ENCODE measurements at places on chromosomes 11 and 22. TPM values are rescaled to one million over a fixed set of nuclear protein-coding genes. Genes with fewer than 3 reads are reported as not detected.

DNA sequence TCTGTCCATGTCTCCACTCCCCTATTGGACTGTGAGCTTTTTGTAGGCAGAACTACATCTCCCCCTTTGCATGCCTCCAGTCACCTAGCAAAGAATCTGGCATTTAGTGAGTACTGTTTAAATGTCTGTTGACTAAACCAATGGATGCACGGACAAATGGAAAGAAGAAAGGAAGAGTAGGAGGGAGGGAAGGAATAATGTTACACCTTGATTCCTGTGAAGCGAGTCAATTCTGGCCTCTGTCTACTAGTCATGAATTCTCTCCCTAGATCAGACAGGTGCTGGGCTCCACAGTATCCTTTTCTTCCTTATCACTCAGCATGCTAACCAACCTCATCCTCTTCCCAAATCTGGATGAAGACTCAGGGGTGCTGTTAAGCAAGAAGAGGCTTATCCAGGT, 33.6 kb downstream of the GALNT18 start:
- no peak for DNase-seq
- no peaks in the 10 kb centered on the region for H3K4me1 ChIP-seq
- H3K4me3 ChIP-seq: no peak overlapping the region
- no peak overlapping the region for H3K27ac ChIP-seq
- no peaks in the 10 kb centered on the region for H3K27me3 ChIP-seq

GRCh38 chr22:35802885-35803284, 85.2 kb downstream of the APOL5 start:
- no peak overlapping the region for H3K27ac ChIP-seq
- no peaks in the 10 kb centered on the region for H3K27me3 ChIP-seq
- DNase-seq: no peak

- no peaks in the 10 kb centered on the region for H3K36me3 ChIP-seq
- DNase-seq: no peak
- H3K4me3 ChIP-seq: no peak overlapping the region
- no peaks in the 10 kb centered on the region for H3K27me3 ChIP-seq
- H3K4me1 ChIP-seq: peaks cover 12% of the 10 kb centered on the region
- no peak overlapping the region for H3K27ac ChIP-seq
Measured at GRCh38 chr22:33787645-33788456, 132.4 kb downstream of the LARGE1 start.

CELSR1 gene
- 7.1 TPM for total RNA-seq

Data from right atrium auricular region (tissue), 2 donors.